Fibroblast of mammary gland (primary cell): ENCODE measurements at places on chromosomes 6 and 20.
A peak's percentile ranks its signal among the peaks of the same experiment; 100 is the strongest.

- DNase-seq = no peak
Observed at GRCh38 chr20:63509088-63509564, 10.2 kb upstream of the EEF1A2 start.

- DNase-seq = no peak
Observed at GRCh38 chr20:38730167-38730988, 6.1 kb downstream of the SLC32A1 start.

GRCh38 chr6:68652117-68652536 lies 17.0 kb downstream of the ADGRB3 start:
- DNase-seq = no peak

- DNase-seq = no peak
Observed at GRCh38 chr6:105111105-105111504, 68.7 kb downstream of the POPDC3 start.

DNA sequence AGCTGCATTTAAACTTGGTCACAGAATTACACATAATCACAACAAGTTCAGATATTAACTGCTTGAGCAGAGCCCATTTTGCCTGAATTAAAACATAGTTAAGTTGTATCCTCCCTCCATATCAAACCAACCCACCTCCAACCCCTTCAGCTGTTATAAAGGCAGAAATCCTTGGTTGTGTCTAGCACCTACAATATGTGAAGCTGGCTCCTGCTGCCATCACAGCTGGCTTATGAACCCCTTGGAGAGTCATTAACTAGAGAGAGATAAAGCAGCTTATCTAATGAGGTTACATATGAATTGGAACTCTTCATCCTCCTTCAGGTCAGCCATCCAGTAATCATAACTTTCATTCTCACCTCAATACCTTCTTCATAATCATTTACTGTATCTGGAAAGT lies 101.8 kb downstream of the EPHA7 start:
- no peak for DNase-seq

- no peak for DNase-seq
Observed at GRCh38 chr6:47235964-47236760, 73.5 kb downstream of the TNFRSF21 start.

DNA sequence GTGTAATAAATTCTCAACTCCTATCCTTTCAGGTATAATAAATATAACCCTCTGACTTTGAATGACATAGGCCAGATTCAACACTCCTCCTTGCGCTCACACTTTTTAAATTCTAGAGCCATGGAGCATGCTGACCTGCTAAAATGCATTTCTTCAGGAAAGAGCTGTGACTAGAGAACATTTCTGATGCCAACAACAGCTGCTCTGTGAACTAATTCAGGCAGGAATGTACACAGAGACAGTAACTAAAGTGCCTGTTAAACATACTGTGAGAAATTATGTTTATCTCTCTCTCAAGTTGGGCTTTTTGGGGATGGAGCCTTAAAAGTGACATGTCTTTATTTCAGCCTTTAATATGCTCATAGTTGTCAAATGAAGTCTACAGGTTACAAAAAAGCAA lies 8.3 kb downstream of the NHSL1 start:
- no peak for DNase-seq

- no peak for DNase-seq
Observed at GRCh38 chr6:25833136-25833535, 1.3 kb upstream of the SLC17A1 start.

DNA sequence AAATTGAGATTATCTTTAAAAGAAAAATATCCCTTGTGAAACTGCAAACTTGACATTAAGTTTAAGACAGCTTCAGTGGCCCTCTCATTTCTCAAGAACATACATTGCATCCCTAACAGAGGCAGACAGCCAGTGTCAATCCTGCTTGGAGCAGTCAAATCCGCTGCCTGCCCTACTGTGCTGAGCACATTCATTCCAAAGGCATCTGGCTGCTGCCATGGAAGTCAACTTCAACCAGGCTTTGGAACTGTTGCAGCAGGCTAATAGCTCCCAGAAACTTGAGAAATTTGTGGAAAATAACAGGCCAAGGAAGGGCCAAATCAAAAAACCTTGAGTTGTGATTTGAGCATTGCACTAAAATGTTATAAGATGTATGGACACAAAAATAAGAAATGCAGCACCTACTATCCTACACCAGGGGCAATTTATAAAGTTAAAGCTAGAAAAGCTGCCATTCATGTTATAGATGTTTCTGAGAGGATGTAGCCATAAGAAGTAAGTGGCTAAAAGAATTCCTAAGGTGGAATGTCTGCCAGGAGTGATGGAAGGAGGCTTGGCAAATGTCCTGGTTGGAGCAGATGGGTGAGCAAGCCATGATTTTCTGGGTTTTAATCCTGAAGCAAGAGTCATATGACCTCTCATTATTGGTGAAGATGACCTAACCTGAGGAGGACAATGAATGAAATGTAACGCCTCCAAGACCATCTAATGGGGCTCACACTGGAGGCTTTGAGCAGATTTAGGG lies 31.4 kb upstream of the HAO1 start:
- peak; percentile 28 for DNase-seq

DNA sequence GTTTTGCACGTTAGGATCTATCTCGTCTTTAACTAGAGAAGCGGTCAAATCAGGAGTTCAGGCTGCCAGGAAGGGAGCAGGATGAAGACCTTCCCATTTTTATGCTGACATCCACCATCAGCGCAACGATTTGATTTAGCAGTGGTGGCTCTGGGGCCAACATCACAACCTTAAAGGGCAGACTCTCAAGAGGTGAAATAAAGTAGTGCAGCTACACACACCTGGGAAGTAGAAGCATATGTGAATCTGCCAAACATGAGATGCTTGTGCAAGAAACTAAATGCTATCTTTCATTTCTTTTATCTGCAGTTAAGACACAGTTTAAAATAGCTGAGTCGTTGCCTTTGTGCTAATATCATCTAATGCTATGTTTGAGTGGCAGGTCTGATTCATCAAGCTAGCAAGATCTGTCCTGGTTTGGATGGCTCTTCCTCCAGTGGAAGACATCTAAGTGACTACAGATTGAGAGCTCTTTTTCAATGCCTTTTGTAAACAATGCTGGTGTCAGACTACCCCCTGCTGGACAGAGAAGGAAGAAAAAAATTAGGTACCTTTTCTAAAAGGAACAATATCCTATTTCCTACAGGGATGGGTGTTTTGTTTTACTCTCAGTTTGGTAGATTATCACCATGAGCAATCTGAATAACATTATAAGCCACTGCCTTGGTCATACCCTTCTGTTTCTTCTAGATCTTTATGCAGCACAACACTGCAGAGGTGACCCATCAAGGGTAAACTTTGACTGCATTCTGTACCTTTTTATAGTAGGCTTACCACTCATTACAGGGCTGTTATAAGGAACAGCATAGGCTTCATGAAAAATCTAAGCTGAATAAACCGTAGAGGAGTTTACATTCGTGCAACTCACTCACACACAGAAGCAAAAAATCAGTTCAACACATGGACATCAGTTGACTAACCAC lies 171.6 kb upstream of the FBXL4 start:
- DNase-seq = peak; percentile 48

DNA sequence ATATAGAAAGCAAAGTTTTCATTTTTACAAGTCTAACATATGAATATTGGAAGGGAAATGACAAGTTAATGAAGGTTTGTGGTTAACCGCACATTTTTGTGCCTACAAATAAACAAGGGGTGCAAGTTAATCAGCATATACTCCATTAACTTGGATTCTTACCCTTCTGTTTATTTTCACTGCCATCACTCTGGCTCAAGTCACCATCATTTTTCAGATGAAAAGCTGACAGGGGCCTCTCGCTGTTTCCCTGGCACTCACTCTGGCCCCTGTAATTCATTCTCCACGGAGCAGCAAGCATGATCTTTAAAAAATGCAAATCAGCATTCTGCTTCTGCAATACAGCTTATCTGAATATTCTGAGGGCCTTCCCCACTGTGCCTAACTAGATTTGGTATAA lies 29.8 kb downstream of the APCDD1L start:
- DNase-seq = no peak

GRCh38 chr6:169092375-169092774 lies 161.3 kb downstream of the THBS2 start:
- peak; percentile 64 for DNase-seq

DNA sequence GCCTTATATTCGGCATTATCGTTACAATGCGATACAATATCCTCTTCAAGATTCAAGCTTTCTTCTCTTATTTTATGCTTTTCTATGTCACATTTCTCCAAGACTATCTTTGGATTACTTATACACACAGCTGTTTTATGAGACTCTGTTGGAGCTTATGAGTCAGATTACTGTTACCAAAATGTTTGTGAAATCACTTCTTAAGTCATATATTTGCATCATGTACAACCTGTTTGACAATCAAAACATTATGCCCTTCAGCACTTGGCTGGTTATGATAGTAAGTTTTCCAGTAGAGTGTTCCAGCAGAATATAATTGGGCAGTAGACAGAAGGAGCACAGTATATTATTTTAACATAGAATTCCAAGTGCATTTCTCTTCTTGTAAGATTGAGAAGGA lies 35.2 kb downstream of the BMP6 start:
- peak; percentile 72 for DNase-seq

GRCh38 chr20:40265825-40266533 lies 423.1 kb downstream of the MAFB start:
- DNase-seq = peak; percentile 56

DNA sequence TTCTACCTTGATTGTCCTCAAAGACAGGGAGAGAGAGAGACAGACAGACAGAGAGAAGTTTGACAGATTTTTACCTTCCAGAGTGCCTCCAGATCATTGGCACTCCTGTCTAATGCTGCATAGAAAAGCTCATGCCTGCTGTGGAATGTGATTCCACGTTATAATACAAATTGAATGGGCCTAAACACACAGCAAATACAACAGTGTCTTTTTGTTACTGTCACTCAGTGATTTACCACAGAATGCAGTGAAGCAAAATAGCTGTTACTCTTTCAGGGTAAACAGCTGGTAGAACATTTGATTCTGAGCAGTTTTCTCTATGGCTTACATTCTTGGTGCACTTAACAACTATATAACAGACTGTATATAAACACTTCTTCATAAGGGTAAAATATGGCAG lies 558.7 kb downstream of the LMBRD1 start:
- no peak for DNase-seq
